ENCODE measurements at places on chromosomes 1 and 21.

- H3K27me3 ChIP-seq, result no peaks in the 10 kb centered on the region
- DNase-seq, result no peak
- no peak overlapping the region for H3K27ac ChIP-seq
- no peaks in the 10 kb centered on the region for H3K4me1 ChIP-seq
Measured at GRCh38 chr1:225418059-225418458, 9.8 kb downstream of the LBR start.

- no peak overlapping the region for H3K4me3 ChIP-seq
- no peaks in the 10 kb centered on the region for H3K4me1 ChIP-seq
- DNase-seq, result no peak
- no peaks in the 10 kb centered on the region for H3K36me3 ChIP-seq
- H3K27me3 ChIP-seq, result no peaks in the 10 kb centered on the region
- H3K27ac ChIP-seq, result no peak overlapping the region
Measured at GRCh38 chr1:93567255-93567918, 114.2 kb downstream of the BCAR3 start.

DNA sequence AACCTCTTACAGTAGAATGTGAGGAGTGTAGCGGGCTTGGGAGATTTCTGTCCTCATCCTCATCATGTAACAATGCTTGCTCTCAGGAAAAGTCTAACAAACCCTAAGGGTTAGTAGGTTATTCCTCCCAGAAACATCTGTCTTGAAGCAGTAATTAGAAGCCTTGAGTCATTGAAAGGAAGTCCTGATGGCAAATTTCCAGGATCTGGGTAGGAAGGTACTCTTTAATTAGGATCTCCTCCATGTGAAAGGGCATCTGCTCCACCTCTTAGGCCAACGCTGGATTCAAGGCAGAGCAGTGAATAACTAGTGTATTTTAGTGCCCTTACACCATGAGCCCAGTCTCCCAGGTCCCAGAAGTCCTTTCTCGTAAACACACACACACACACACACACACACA, 106.6 kb upstream of the BARHL2 start:
- DNase-seq, result no peak
- no peak overlapping the region for H3K4me3 ChIP-seq
- no peaks in the 10 kb centered on the region for H3K36me3 ChIP-seq
- no peaks in the 10 kb centered on the region for H3K4me1 ChIP-seq

DNA sequence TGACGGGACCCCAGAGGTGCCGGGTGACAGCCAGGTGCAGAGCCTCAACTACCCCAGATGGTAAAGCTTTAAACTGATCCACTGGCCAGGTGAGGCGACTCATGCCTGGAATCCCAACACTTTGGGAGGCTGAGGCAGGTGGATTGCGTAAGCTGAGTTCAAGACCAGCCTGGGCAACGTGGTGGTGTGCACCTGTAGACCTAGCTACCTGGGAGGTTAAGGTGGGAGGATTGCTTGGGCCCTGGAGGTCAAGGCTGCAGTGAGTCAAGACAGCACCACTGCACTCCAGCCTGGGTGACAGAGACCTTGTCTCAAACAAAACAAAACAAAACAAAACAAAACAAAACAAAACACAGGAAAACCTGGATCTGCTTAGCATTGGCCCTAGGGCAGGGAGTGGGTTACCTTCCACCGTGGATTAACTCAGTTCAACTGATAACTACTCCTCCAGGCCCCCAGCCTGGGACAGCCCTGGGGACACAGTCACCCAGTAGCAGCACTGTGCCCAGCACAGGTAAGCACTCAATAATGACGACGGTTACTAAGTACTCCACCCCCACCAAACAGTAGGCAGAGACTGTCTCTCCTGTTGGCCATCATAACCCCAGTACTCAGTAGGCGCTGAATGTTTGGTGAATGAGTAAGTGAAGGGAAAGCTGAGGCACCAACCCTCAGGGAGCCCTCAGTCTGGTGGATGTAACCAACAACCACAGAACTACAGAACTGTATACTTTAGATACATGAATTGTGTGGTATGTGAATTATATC, 21.6 kb downstream of the SLC66A1 start:
- no peaks in the 10 kb centered on the region for H3K4me1 ChIP-seq
- H3K27me3 ChIP-seq, result no peaks in the 10 kb centered on the region
- H3K36me3 ChIP-seq, result no peaks in the 10 kb centered on the region
- DNase-seq, result no peak

GRCh38 chr1:235999259-235999925, 65.5 kb downstream of the NID1 start:
- no peaks in the 10 kb centered on the region for H3K27me3 ChIP-seq
- H3K4me1 ChIP-seq, result no peaks in the 10 kb centered on the region
- H3K27ac ChIP-seq, result no peak overlapping the region
- H3K4me3 ChIP-seq, result no peak overlapping the region
- DNase-seq, result no peak

GRCh38 chr1:244237445-244237844, 186.4 kb downstream of the ZBTB18 start:
- H3K4me1 ChIP-seq, result no peaks in the 10 kb centered on the region
- no peak for DNase-seq
- no peak overlapping the region for H3K27ac ChIP-seq

GRCh38 chr1:160361814-160362167, 5.1 kb upstream of the NHLH1 start:
- H3K36me3 ChIP-seq, result no peaks in the 10 kb centered on the region
- H3K4me1 ChIP-seq, result no peaks in the 10 kb centered on the region
- no peak overlapping the region for H3K27ac ChIP-seq
- H3K4me3 ChIP-seq, result no peak overlapping the region

GRCh38 chr1:75170981-75171380, 36.8 kb downstream of the LHX8 start:
- no peak overlapping the region for H3K27ac ChIP-seq
- no peaks in the 10 kb centered on the region for H3K4me1 ChIP-seq
- no peaks in the 10 kb centered on the region for H3K36me3 ChIP-seq
- no peak overlapping the region for H3K4me3 ChIP-seq
- DNase-seq, result no peak

- no peaks in the 10 kb centered on the region for H3K4me1 ChIP-seq
- H3K27ac ChIP-seq, result no peak overlapping the region
- no peaks in the 10 kb centered on the region for H3K36me3 ChIP-seq
- no peak overlapping the region for H3K4me3 ChIP-seq
- no peak for DNase-seq
Measured at GRCh38 chr1:159100589-159100988, 24.0 kb upstream of the AIM2 start.

DNA sequence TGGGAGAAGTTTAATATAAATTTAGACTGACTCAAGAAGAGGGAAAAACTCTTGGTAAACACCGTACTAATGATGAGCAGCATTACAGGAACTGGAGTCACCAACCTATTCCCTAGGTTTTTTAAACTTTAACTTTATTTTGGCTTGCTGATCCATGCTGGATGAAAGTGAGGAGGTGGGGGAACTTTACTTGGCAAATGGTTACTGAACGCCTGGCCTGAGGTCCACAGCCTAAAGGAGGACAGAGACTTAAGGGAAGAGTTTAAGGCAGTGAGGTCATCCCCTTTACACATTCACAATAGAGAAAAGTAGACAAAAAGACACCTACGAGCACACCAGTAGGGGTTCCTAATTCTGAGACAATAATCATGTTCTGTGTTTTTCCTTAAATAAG, 25.6 kb upstream of the A3GALT2 start:
- no peaks in the 10 kb centered on the region for H3K36me3 ChIP-seq
- H3K27ac ChIP-seq, result no peak overlapping the region
- DNase-seq, result no peak
- H3K27me3 ChIP-seq, result peaks cover 4% of the 10 kb centered on the region

GRCh38 chr1:178532392-178532791, 19.5 kb downstream of the TEX35 start:
- H3K36me3 ChIP-seq, result no peaks in the 10 kb centered on the region
- no peak overlapping the region for H3K27ac ChIP-seq
- no peaks in the 10 kb centered on the region for H3K27me3 ChIP-seq
- DNase-seq, result peak; percentile 78
- no peak overlapping the region for H3K4me3 ChIP-seq

GRCh38 chr1:66243548-66244130, 290.3 kb upstream of the SGIP1 start:
- H3K27ac ChIP-seq, result no peak overlapping the region
- DNase-seq, result peak; percentile 81
- no peak overlapping the region for H3K4me3 ChIP-seq
- H3K36me3 ChIP-seq, result no peaks in the 10 kb centered on the region

- peaks cover 33% of the 10 kb centered on the region for H3K4me1 ChIP-seq
- no peak for DNase-seq
- H3K4me3 ChIP-seq, result no peak overlapping the region
- H3K27ac ChIP-seq, result no peak overlapping the region
Measured at GRCh38 chr21:33375101-33375644, 28.0 kb upstream of the IFNGR2 start.

DNA sequence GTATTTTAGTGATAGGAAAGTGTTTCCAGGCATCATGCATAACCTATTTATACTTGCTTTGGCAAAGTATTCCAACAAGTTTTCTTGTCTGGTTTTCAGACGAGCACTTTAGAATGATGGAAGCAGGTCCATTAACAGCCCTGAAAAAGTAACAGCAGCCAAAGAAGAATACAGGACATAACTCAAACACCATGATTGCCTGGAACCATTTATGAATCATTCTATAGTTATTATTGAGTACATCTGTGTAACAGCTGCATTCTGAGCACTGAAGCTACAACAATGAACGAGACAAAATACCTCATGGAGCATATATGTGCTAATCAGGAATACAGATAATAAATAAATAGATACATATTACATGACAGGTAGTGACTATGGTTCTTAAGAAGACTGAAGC, 12.6 kb downstream of the IL10RB start:
- H3K27ac ChIP-seq, result no peak overlapping the region
- H3K27me3 ChIP-seq, result no peaks in the 10 kb centered on the region
- H3K4me1 ChIP-seq, result peaks cover 12% of the 10 kb centered on the region
- DNase-seq, result no peak
- no peak overlapping the region for H3K4me3 ChIP-seq

DNA sequence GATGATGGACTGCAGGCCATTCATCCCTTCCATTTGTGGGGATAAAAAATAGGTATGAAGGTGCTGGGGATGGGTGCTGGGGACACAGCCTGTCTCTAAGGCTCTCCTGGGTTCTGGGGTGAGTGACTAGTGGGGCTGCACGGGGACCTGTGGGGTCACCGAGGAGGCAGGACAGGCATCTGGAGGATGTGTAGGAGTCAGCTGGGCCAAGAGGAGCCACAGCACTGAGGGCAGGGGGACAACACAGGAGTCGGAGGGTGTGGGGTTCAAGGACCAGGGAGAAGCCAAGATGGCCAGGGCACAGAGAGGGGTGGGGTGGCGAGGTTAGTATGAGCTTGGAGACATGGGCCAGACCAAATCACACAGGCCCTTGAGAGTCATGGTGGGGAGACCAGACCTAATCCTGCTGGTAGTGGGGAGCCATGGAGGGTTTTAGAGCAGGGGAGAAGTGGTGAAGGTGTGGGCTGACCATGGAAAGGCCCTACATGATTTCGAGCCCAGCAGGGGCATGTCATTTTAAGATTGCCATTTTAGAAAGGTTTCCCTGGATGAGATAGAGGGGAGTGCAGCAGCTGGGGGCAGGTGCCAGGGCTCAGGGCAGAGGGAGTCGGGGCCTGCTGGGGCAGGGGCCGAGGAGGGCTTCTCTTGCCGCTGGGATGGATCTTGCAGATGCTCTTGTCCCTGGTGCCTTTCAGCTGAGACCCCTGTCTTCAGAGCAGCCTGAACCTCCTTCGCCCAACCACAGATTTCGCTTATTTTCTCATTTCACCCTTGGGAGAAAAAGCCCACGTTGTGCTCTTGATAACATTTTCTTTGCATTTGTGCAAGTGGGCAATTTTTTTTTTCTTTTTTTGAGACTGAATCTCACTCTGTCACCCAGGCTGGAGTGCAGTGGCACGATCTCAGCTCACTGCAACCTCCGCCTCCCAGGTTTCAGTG, 22.7 kb downstream of the SERINC2 start:
- DNase-seq, result no peak
- no peak overlapping the region for H3K27ac ChIP-seq
- peaks cover 5% of the 10 kb centered on the region for H3K4me1 ChIP-seq
- H3K4me3 ChIP-seq, result no peak overlapping the region

DNA sequence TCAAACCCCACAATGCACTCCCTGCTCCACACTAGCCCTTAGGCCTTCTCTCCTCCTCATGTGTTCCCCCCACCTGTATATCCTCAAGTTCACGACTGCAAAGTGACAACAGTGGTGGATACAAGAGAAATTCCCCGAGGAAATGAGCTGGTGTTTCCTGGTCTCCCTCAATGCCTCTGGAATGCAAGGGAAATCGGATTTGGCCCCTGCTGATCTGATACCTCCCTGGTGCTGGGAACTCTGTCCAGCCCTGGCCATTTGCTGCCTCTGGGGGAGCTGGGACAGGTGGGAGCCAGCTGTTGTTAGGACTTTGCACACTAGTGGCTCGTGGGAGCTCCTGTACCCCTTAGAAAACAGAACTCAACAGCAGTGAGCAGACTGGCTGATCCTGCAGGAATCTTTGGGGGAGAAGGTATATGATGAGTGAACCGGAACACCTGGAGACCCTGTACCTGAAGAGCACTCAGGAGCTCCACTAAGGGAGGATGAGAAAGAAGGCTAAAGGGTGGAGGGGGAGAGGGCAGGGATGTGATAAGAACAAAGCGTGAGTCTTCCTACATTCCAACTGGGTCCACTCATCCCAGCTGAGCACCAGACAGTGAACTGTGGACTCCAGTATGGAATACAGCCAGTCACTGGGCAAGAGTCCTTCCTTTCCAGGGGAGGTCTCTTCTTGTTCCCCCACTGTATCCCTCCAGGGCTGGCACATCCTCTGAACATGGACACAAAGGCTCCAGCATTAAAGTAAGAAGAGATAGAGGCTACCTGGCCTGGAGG, 69.3 kb downstream of the PLXNA2 start:
- H3K27ac ChIP-seq, result no peak overlapping the region
- H3K36me3 ChIP-seq, result no peaks in the 10 kb centered on the region
- H3K27me3 ChIP-seq, result no peaks in the 10 kb centered on the region
- peaks cover 10% of the 10 kb centered on the region for H3K4me1 ChIP-seq

GRCh38 chr1:155145491-155145890, 5.2 kb upstream of the DPM3 start:
- no peak overlapping the region for H3K27ac ChIP-seq
- no peak overlapping the region for H3K4me3 ChIP-seq
- no peaks in the 10 kb centered on the region for H3K36me3 ChIP-seq
- no peak for DNase-seq
- no peaks in the 10 kb centered on the region for H3K4me1 ChIP-seq

- H3K4me3 ChIP-seq, result no peak overlapping the region
- H3K27ac ChIP-seq, result no peak overlapping the region
Measured at GRCh38 chr1:9324246-9325096, 31.8 kb downstream of the SPSB1 start.

- H3K4me1 ChIP-seq, result peaks cover 6% of the 10 kb centered on the region
- no peak overlapping the region for H3K27ac ChIP-seq
- H3K4me3 ChIP-seq, result peak overlapping the region; percentile 3
- no peak for DNase-seq
- no peaks in the 10 kb centered on the region for H3K27me3 ChIP-seq
Measured at GRCh38 chr1:15685820-15686219, 1.7 kb downstream of the PLEKHM2 start.

GRCh38 chr1:76503100-76503499, 364.2 kb upstream of the ST6GALNAC5 start:
- H3K36me3 ChIP-seq, result no peaks in the 10 kb centered on the region
- no peak for DNase-seq
- H3K27ac ChIP-seq, result no peak overlapping the region
- H3K4me3 ChIP-seq, result no peak overlapping the region
- H3K27me3 ChIP-seq, result no peaks in the 10 kb centered on the region
- no peaks in the 10 kb centered on the region for H3K4me1 ChIP-seq

- DNase-seq, result no peak
- no peaks in the 10 kb centered on the region for H3K4me1 ChIP-seq
- H3K4me3 ChIP-seq, result no peak overlapping the region
- no peak overlapping the region for H3K27ac ChIP-seq
Measured at GRCh38 chr1:6152181-6152580, 27.9 kb downstream of the CHD5 start.
